IPS DF 19.7 (cell line): ENCODE measurements at places on chromosomes 16 and 17.

DNA sequence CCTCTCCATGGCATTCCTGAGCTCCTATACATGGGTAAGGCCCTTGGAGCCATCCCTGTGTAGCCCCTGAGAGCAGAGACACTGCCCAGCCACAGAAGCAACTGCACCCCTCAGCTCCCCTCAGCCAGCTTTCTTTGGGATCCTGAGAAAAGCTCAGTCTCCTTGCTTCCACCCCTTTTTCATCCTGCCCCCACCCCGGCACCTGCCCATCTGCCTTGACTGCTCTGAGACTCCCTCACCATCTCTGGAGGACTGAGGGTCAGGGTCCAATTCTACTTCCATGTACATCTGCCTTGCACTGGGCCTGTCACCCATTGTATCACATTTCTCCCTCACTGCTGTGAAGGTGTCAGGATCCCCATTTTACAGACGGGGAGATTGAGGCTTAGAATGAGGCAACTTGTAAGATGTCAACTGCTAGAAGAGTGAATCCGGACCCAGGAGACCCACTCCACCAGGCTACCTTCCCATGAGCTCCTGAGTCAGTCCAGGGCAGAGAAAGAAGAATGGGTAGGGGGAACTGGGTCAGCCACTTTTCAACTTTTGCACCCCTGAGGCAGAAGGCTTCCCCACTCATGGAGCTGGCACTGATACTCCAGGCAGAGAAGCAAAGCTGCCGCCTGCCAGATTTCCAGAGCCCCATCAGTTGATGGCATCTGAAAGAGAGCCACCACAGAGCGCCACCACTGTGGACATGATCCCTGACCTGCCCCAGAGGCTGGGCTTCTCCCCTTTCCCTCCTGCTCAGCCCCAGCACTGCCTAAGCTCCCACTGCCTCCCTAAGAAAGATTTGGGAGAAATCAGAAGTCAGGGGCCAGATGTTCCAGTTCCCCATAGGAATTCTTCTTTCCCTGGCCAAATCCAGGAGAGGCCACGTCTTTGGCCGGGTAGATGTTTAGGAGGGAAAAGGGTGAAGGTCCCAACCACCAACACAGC lies 135.4 kb downstream of the TMEM132E start:
- DNase-seq = no peak

DNA sequence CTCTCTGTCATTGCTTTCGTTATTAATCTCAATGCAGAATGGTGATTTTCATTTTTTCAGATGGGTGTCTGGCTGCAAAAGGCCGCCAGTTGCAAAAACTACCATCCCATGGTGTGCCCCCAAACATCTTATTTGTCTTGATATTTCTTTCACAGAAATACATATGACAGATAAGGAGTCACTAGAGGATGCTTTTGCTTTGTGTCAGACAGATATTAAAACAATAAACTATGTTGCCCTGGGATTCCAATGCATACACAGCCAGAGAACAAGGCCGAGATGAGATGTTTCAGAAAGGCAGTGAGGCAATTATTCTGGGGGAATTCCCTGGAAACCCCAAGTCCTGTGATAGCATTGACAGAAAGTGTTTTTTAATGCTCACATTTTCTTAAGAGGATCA lies 307.7 kb downstream of the RBFOX1 start:
- DNase-seq = no peak

GRCh38 chr17:19733953-19734526 lies 14.1 kb downstream of the ALDH3A1 start:
- no peak for DNase-seq

DNA sequence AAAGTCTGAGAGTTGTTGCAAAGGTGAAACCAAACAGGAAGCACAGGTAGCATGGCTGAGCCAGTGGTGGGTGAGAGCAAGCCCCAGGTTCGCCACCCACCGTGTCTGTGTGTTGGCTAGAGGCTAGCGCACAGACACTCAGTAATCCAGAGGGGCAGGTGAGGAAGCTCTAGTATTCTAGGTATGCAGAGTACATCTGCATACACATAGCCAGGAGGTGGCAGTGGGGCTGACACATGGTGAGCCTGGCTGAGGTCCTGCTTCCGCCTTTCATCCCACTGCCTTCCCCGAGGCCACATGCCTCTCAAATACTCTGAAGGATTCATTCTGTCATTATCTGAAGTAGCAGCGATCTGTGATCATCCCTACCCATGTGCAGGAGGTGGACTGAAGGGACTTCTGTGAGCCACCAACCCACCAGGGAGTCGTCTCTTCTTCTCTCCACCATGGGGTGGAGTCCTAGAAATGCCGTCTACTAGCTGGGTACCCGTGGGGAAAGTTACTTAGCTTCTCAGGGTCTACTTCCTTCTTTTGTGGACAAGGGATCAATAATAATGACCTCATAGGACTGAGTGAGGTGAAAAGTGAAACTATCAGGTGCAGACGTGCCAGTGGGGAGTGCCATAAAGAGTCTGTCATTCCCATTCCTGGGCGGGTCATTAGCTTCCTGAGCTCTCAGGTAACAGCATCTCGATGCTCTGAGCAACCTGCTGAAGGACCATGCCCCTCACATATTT lies 36.0 kb upstream of the ICAM2 start:
- DNase-seq = peak; percentile 77

- no peak for DNase-seq
These were observed 32.4 kb downstream of the CCL4 start for GRCh38 chr17:36136036-36136435.

- DNase-seq = no peak
These were observed 47.7 kb upstream of the TNRC6A start for GRCh38 chr16:24681793-24682192.

- no peak for DNase-seq
These were observed 74.2 kb downstream of the CPPED1 start for GRCh38 chr16:12729448-12729847.
